ENCODE measurements at places on chromosomes 11 and 22.

- no peak for DNase-seq
Observed at GRCh38 chr22:50503475-50504145, 3.9 kb downstream of the LMF2 start.

- DNase-seq = no peak
Observed at GRCh38 chr11:114301927-114302326, 5.7 kb downstream of the NNMT start.

DNA sequence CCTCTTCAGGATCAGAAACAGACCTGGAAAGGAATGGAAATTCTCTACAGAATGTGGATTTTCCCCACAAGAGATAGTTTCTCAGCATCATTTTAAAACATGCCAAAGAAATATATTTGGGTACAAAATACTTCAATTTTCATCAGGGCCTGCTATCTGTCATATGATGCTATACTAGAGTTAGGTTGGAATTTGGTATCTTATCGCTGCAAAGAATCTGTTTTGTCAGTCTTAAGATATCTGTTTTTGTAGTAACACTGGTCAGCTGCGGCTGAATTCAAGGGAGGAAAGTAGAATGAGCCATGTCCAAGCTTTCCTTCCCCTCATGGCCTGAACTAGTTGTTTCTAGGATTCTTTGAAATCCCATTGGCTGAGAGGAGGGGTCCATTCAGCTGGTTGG is 806.4 kb downstream of the KCNA4 start:
- DNase-seq = no peak

GRCh38 chr11:87528752-87529151 is 491.0 kb downstream of the TMEM135 start:
- no peak for DNase-seq

GRCh38 chr11:88384669-88385005 is 47.1 kb upstream of the CTSC start:
- no peak for DNase-seq

Data from stimulated activated CD4-positive, alpha-beta T cell treated with anti-CD3 and anti-CD28 coated beads, Interleukin-1b, Interleukin-23, amount 100 ng/mL, for 4 hours (primary cell).